Effector CD4-positive, alpha-beta T cell (primary cell): ENCODE measurements at places on chromosomes 6 and 20.

DNA sequence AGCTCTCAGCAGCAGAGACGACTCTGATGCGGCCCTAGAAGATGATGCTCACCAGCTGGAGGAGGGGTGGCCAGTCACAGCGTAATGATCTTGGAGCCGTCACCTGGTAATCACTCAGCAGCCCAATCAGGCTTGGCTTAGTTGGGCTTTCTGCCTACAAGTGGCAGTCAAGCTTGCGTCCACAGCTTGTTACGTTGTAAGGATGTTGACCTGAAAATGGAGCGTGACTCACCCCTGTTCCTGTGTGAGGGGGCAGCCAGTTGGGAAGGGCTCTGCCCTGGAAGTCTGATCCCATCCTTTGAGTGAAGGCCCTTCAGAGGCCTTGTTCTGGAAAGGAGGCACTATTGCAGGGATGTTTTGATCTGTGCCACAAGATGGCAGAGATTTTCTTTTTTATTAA lies 49.8 kb downstream of the SPATA2 start:
- no peak for DNase-seq

DNA sequence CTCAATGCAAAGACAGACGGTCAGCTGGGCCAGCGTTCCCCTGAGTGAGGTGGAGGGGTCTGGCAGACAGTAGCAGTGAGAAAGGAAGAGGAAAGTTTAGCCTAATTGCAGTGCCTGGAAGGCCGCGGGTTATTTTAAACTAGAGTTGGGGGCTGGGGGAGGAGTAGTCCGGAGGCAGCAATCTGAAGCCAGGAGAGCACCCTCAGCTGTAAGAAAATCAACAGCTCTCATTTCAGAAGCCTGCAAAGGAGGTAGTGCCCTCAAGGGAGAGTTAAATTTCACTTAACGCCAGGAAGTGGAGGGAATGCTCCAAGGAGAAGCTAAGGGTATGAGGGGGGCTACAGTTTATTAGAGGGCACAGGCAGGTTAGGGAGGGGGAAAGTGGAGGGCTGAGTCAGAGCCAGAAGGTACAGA lies 26.9 kb downstream of the RING1 start:
- DNase-seq = no peak

DNA sequence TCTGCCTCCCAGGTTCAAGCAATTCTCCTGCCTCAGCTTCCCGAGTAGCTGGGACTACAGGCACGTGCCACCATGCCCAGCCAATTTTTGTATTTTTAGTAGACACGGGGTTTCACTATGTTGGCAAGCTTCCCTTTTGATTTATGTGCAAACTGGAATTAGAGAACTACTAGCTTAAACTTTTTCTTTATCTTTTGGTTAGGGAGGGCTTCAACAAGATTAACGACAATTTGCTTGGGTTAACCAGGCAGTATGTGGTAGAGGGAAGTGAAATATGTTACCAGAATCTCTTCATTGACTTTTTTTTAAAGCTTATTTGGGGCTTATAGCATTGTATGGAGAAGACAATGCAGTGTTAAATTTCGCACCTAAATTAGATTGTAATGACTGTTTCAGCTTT lies 9.0 kb downstream of the MYO6 start:
- no peak for DNase-seq

DNA sequence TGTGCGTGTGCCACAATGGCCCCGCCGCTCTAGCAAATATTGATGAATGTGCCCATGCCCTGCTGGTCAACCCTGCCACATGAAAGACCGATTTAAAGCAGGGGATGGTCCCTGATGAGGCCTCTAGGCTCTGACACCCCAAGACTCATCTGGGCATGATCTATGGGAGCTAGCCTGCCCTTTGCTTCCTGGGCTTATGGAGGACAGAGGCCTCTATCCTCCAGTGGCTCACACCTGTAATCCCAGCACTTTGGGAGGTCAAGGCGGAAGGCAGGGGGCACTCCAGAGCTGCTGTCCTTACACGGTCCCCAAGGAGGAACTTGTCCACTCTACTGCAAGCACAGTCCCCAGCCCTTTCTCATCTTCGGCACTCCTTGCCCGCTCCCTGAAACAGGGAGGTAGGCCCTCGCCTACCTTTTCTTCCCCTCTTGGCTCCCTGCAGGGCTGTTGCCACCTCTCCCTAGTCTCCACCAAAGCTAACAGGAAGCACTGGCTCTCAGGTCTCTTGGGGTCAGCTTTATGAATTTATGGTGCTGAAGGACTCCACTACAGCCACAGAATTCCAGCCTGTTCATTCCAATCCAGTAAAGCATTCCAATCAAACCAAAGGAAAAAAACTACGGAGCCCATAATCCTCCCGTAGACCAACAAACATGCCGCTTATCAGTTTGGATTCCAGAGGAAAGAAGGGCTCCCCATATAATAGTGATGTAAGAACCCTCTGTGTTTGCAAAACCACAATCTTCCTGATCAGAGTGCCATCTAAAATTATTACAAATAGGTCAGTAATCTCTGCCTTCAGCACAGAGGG lies 48.7 kb upstream of the FOXQ1 start:
- DNase-seq = no peak

DNA sequence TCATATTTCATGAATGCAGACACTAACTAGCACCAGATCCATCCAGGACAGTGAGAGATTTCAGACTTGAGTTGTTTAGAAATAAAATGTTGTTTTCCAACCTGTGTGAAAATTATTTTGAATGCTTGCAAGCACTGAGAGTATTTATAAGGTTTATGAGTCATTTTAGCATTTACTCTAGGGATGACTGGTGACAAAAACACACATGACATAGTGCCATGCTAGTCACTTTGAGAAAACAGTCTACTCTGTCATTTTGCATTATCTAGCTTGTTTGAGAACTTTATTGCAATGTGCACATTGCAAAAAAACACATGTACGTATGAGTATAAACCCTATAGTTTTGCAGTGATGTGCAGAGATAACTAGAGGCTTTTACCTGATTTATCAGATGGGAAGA lies 456.6 kb downstream of the LMBRD1 start:
- no peak for DNase-seq

- DNase-seq = no peak
Measured at GRCh38 chr6:13803581-13803980, 10.8 kb downstream of the MCUR1 start.

DNA sequence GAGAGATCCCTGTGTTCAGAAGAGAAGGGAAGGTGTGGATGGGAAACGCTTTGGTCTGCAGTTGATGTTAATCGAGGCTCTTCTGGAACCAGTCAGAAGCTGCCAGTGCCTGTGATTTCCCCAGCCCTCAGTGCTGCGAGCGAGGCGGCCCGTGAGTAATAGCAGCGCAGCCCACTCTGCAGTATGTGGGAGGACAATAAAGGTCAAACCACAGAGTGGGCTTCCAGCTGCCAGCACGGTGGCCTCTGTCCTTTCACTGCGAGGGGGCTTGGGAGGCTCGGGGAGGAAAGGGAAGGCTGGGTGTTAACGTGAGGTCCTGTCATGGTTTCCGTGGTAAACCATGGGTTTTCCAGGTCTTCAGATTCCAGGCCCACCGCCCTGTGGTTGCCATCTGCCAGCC lies 32.3 kb upstream of the TAGAP start:
- DNase-seq = no peak

GRCh38 chr6:52186480-52186879 lies 305 bp downstream of the IL17A start:
- DNase-seq = no peak

GRCh38 chr20:49699200-49699992 lies 14.3 kb downstream of the B4GALT5 start:
- no peak for DNase-seq

- no peak for DNase-seq
Measured at GRCh38 chr6:149324428-149324827, 6.9 kb downstream of the TAB2 start.

- no peak for DNase-seq
Measured at GRCh38 chr20:44040202-44040915, 125.7 kb downstream of the TOX2 start.

DNA sequence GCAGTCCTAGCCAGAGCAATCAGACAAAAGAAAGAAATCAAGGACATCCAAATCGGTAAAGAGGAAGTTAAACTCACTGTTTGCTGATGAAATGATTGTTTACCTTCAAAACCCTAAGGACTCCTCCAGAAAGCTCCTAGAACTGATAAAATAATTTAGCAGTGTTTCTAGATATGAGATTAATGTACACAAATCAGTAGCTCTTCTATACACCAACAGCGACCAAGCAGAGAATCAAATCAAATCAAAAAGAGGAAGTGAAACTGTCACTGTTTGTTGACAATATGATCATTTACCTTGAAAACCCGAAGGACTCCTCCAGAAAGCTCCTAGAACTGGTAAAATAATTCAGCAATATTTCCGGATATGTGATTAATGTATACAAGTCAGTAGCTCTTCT lies 21.7 kb downstream of the SERPINB9 start:
- no peak for DNase-seq

GRCh38 chr20:20364593-20365479 lies 3.1 kb upstream of the INSM1 start:
- DNase-seq = no peak

- DNase-seq = no peak
Measured at GRCh38 chr6:169895926-169896761, 144.7 kb downstream of the ERMARD start.

DNA sequence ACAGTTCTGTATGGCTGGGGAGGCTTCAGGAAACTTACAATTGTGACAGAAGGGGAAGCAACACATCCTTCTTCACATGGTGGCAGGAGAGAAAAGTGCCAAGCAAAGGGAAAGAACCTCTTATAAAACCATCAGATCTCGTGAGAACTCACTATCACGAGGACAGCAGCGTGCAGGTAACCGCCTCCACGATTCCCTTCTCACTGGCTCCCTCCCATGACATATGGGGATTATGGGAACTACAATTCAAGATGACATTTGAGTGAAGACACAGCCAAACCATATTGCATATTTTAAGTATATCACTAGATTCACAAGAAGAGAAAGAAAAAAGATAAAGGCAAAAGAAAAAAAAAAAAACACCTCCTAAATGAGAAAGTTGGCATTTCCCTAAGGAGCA lies 431.9 kb upstream of the RGS17 start:
- no peak for DNase-seq

DNA sequence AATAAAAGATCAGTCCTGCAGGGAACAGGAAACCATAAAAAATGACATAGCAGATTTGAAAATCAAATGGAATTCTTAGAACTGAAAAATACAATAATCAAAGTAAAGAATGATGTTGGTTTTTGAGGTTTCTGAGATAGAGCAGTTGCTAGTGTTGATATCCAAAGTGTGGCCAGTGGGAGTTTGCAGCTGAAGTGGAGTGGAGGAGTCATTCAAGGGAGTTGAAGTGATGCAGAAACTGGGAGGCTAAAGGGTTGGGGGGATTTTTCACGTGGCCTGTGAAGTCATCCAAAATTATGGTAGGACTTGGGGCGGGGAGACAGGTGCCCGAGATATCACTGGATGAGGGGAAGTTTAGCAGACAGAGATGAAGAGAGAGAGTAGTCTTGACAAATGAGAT lies 123.6 kb downstream of the CDC5L start:
- DNase-seq = no peak

DNA sequence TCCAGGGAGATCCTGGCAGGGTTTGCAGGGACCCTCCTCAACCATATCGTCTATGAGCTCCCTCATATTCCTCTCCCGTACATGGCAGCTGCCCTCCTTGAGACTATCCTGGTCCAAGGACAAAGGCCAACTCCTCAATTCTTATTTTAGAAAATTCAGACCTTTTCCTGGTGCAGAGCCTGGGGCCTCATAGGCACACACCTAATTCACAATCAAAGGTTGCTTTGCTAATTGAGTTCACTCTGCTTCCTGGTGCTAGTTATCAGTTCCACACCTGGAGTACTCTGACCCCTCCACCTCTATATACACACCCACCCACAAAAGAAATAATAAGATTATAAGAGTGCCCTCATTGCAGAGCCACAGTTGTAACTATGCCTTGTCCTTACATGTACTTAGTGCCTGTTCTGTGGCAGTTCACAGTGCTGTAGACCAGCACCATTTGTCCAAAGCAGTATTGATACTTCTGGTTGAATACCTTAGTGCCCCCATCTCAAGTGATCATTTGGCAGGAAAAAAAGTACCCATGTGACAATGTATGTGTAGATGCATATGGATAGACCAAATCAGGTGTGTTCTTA lies 38.7 kb downstream of the GSS start:
- DNase-seq = no peak

GRCh38 chr6:169885131-169885530 lies 133.7 kb downstream of the ERMARD start:
- no peak for DNase-seq

DNA sequence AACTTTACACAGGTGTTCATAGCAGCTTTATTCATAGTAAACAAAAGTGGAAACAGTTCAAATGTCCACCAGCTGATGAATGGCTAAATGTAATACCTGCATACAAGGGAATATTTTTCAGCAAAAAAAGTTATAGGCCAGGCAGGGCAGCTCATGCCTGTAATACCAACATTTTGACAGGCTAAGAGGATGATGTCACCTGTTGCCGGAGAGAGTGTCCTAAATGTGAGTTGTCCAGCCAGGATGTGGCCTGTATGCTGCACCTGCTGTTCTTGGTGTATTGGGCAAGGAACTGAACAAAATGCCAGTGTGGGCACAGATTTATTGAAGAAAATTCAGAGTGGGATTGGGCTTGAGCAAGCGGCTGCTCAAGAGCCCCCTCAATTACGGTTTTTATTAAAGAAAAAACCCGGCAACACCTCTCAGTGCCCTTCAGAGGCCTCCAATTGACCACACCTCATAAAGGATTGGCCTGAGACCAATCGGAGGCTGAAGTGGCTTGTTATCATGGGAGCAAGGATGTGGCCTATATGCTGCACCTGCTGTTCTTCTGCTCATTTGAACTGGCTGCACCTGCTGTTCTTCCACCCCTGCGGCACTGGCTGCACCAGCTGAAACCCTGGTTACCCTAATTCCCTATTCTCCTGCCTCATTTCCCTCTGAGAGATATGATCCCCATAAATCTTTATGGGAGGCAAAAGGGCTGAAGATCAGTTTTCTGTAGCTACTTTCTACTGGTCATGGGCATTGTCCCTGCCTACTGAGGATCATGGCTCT lies 164.3 kb upstream of the PROKR2 start:
- DNase-seq = no peak

GRCh38 chr6:121319112-121319553 lies 15.1 kb downstream of the TBC1D32 start:
- DNase-seq = no peak

DNA sequence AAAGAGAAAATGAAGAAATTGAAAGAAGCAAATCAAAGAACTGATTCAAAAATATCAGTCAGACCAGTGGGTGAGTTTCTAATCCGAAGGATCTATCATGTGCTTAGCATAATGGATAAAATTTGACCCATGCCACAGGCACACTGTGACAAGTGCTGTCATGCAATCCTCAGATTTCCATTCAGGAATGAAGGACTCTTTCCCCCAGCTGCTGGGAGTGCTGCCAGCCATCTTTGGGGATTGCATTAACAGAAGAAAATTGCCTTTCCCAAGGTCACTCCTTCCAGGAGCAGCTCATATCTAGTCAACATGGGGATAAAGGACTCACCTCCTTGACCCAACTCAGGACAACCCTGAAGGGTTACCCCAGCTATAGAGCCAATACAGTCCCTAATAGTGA lies 316.7 kb upstream of the TBX18 start:
- DNase-seq = no peak

GRCh38 chr6:131524695-131525336 lies 48.2 kb upstream of the ARG1 start:
- DNase-seq = no peak
